ENCODE measurements at places on chromosomes 5 and 9.

GRCh38 chr5:93582677-93583438 is at the start of gene NR2F1:
NR2F1 (plus strand) TSS chr5:93583222; CDS start chr5:93585024, 1,802 bp downstream.
- DNase-seq = peak; percentile 27

GRCh38 chr9:75083188-75083970 is 4.6 kb downstream of the NMRK1 start:
- peak; percentile 39 for DNase-seq

DNA sequence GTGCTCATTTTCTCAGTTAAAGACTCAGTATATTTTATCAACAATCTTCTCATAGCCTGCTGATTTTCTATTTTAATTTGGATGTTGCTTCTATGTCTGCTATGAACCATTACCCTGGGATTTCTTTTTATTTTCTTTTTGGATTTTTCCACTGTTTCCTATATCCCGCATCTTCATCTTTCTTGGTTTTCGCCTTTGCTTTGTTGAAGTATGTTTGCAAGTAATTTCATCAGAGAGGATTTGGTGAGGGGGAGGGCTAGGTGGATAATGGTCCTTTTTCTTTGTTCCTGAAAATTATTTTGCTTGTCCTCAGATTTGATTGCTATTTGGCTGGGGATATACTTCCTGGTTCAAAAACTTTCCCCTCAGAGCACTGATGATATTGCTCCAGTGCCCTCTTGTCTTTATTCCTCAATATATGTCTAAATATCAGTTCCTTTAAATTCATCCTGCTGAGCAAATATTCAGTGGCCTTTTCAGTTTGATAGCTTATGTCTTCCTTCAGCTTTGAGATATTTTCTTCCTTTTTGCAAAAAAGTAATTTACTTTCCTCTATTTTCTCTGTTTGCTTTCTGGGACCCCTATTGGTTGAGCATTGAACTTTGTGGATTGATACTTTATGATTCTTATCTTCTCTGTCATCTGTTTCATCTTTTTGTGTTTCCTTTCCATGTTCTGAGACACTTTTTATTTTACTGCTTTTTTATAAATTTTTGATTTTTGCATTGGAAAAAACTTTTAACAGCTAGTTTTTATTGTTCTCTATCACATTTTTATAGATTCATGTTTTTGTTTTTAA is 227.6 kb upstream of the ELL2 start:
- no peak for DNase-seq

- DNase-seq = no peak
Measured at GRCh38 chr5:179008667-179009066, 13.5 kb upstream of the GRM6 start.

- no peak for DNase-seq
Measured at GRCh38 chr5:88944751-88945531, 62.0 kb upstream of the MEF2C start.

- DNase-seq = peak; percentile 86
Measured at GRCh38 chr5:42992088-42992879, 47.8 kb downstream of the ANXA2R start.

DNA sequence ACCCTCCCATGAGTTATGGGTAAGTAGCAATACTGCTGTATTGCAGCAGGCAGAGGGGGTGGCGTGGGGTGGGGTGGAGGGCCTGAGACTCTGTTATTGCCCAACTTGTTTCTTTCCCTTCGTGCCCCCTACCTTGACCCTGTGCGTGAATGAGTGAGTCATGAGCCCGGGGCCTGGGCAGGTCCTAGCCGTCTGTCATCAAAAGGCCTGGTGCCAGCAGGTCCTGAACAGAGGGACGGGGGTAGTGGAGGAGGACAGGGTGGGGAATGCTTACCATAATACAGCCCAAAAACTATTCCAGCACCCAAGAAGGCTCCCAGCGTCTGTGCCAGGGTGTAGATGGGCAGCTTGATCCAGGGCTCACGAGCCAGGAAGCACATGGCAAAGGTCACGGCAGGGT is 4.3 kb downstream of the AQP3 start:
- no peak for DNase-seq

DNA sequence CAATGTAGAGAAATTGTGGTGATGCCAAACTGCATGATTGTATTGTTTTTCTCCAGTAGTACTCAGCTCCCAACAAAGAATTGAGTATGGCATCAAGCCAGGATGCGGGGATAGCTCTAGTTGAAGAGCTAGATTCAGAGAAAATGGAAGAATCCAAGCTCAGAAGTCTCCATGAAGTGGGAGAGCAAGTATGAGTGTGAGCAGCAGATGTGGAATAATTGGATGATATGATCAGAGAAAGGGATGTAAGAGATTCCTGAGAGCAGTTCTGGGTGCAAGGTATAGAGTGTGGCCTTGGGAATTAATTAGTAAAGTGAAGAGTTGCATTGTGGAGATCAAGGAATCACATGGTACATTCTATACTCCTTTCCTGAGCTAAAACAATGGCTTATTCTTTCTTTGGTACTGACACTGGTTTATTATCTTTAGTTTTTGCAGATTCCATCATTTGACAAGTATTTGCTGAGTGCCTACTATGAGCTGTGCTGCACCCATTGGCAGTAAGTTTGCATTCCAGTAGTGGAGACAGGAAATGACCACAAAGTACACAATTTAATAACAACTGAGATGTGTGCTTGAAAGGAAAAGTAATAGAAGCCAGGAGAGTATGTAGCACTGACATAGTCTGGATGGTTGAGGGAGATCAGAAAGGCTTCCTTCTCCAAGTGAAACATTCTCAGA is 177.1 kb downstream of the CPLANE1 start:
- DNase-seq = no peak

DNA sequence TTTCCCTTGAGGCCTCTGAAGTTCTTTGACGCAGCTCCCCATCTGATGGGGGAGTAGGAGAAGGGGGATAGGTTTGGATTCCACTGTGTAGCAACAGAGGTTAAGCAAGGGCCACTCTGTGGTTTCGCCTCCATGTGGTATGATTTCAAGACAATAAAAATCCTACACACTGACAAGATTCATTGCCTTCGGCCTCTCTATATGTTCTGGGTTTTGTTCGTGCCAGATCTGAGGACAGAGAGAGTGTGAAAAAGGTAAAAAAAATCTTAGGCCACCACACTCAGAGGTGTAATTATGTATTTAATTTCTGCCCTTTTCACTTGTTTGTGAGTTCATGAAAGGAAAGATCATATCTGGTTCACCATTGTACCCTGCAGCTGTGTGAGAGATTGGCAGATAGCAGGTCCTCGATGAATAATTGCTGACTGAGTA is 715.2 kb upstream of the ZNF608 start:
- DNase-seq = no peak

- no peak for DNase-seq
Measured at GRCh38 chr5:169668732-169669131, 31.7 kb downstream of the DOCK2 start.

DNA sequence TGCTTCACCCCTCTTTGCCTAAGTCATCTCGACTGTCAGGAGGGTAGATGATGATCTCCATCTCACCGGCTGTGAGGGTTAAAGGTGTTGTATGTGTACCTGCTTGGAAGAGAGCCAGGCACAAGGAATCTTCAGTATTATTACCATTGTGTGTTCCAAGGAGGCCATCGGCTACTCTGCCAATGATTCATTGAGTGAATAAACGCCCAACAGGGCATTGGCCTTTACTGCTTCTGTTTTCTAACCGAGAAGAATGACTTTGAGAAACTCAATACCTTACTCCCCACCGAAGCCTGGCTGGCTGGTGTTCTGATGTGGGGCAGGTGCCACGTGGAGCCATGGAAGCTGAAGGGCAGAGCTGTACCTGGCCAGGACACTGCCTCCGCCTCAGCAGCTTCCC is 228.8 kb downstream of the SNX18 start:
- DNase-seq = no peak

DNA sequence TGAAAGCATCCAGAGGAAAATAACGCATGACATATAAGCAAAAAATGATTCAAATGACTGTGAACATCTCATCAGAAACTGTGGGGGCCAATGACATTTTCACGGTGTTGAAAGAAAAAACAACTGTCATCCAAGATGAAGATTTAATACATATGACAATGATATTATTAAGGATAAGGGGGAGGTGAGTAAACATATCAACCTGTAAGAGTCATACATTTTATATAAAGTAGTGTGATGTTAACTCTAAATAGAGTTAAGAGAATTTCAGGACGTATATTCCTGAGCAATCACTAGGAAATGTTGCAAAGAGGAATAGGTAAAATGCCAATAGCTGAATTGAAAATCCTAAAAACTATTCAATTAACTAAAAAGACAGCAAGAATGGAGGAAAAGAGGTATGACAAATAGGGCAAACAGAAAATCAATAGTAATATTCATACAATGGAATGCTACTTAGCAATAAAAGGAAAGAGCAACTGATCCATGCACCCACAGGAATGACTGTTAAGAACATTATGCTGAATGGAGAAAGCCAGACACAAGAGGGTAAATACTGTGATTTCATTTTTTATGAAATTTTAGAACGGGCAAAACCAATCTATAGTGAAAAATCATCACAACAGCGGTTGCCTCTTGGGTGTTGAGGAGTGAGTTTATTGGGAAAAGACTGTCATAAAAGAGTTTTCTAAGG is 92.4 kb upstream of the JAK2 start:
- no peak for DNase-seq

DNA sequence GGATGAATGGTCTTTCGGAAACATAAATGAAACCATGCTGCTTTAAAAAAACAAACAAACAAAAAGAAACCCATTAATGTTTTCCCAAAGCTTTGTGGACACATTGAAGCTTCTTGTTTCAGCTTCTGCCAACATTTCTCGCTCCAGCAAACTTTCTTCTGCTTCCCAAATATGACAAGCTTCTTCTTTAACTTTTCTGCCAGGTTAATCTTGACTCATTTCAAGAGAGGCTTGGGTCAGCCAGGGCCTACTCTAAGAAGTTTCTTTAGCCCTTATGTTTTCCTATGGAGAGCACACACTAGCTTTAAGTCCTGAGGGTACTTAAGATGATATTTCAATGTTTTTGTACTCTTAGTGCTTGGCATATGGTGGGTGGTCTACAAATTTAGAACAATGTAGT is 6.1 kb downstream of the ANXA1 start:
- DNase-seq = no peak

DNA sequence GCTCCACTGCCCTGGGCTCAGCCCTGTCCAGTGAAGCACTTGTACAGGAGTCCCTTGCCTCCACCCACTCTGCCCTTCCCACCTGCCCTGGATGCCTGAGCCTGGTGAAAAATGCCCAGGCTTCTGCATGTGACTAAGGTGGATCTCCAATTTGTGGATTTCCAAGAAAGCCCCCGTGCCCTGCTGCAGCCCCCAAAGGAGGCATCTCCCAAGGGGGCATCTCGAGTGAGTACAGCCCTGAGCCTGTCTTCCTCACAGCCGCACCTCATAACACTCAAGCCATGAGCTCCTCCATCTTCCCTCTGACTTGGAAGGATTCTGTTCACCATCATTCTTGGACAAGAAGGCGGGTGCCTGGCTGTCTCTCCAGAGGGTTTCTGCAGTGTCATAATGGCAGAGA is 158.0 kb upstream of the PPP1R26 start:
- no peak for DNase-seq

GRCh38 chr5:87004101-87004500 is 263.6 kb upstream of the RASA1 start:
- no peak for DNase-seq

DNA sequence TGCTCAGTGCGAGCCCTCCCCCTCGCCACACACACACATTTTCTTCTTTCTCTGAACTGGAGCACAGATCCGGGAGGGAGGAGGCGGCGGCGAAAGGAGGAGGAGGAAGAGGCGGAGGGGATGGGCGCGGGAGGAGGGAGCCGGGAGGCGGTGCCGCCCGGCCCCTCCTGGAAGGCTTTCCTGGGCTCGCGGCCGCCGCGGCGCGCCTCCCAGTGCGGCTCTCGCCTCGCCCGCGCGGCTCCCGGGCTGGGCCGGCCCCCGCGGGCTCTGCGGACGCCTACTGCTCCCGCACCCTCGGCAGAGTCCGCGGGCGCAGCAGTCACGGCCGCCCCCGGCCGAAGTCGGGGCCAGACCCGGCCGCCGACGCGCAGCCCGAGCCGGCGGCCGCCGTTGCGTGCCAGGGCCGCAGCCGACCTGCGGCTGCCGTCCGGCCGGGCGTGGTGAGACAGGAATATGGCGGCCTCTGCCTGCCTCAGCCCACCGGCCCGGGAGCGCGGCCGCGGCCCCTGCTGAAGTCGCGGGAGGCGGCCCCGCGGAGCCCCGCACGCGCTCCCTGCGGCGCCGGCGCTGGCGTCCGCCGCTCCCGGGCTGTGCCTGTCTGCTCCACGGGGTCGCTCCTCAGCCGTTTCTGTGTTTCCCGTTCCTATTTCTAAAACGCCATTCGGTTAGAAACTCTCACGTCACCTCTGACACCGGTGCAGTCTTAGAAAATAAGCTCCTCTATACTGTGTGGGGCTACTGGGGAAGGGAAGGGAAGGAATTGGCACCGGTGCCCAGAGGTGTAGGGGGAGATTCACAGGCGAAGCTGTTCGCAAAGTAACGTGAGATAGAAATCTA is 500 bp upstream of the GNAQ start:
- DNase-seq = peak; percentile 79

DNA sequence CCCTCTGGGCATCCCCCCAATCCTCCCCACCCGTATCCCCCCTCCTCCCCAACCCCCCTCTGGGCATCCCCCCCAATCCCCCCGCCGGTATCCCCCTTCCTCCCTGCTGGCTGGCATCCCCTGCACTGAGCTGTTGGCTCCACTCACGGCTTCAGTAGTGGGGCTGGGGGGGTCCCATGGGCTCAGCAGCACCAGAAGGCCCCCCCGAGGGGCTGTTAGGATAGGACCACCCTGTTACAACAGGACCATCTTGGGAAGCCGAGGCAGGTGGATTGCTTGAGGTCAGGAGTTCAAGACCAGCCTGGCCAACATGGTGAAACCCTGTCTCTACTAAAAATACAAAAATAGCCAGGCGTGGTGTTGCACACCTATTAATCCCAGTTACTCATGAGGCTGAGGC is 42.4 kb downstream of the EXD3 start:
- no peak for DNase-seq

GRCh38 chr5:27472000-27472763 is 433.8 kb upstream of the CDH9 start:
- no peak for DNase-seq

- DNase-seq = no peak
Measured at GRCh38 chr9:95570150-95570549, 53.4 kb upstream of the PTCH1 start.

GRCh38 chr9:109411798-109412352 is 86.2 kb downstream of the PTPN3 start:
- peak; percentile 15 for DNase-seq

DNA sequence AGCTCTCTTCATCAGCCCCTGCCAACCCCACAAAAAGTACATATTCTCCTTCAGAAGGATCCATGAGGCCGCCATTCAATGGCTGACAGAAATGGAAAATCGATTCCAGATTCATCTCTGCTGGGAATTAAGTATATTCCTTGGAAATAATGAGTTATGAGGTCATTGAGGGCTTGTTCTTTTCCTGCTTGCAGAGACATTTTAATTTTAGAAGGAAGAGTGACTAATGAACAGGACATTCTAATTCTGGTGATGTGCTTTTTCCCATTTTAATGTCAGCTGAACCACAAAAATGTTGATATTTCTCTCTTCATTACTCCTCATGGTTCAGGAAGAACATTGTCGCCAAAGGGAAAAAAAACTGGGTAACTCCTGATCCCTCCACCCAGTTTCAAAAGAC is 314.0 kb downstream of the PIK3R1 start:
- no peak for DNase-seq

GRCh38 chr9:109769250-109769649 is 10.7 kb upstream of the PALM2AKAP2 start:
- no peak for DNase-seq
